ENCODE measurements at places on chromosomes 3 and 15.

GRCh38 chr3:308597-309321 lies 112.2 kb downstream of the CHL1 start:
- no peak for DNase-seq

DNA sequence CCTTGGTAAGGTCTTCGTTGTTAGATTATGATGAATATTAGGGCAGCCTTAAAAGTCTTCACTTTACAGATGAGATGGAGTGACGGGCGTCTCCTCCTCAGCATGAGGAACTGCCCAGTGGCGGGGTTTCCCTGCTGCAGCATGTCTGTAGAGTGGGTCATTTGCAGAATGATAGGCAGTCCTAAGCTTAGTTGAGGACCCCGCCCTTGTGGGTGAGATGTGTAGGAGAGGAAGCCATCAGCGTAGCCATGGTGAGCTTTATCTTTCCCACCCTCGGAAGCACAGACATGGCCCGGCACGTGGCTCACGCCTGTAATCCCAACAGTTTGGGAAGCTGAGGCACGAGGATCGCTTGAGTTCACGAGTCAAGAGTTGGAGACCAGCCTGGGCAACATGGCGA lies 877 bp downstream of the NIT2 start:
- no peak for DNase-seq

DNA sequence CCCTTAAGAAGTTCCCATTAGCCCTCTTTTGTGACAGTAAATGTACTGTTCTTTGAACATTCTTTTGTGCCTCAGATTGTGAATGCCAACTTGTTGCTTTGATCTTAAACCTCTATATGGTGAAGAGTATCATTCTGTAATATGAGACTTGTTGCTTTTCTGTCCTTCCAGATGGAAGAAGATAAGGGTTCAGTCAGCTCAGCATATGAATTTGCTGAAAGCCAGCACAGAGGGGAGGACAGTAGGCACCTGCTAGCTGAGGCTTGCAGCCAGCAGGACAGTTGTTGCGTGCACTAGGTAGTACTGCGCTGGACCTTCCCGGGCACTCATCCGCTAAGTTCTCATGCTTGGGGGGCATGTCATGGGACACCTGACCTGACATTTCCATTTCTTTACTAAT lies 74.7 kb downstream of the DCUN1D1 start:
- DNase-seq = no peak

DNA sequence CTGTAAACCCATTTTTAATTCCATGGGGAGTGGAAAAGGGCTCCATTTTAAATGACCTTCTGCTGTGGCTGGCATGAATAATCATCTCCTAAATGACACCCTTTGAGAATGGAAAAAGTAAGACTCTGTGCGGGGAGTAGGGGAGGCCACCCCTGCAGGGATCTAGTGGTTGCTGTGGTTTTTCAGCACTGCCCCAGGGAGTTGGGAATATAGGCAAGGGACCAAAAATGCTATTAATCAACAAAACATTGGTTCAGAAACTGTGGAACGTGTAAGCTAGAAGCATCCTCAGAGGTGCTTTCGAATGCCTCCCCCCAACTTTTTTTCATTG lies 30.1 kb upstream of the ADAMTS7 start:
- DNase-seq = no peak

DNA sequence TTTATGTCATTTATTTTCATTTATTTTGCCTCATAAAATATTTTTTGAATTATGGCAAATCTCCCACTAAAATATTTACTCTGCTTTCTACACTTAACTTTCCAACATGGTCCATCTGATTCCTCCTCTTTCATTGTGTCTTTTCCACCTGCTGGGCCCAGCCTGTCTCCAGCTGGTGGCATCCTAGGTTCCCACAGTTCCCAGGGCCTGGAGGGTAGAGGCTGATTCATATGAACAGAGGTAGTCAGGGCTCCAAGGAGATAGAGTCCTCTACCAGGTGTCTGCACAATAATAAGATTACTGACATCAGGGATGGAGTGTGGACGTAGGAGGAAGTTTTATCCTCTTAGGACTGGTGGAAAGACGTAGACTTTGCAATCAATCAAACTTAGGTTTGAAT lies 14.3 kb downstream of the ZBTB38 start:
- DNase-seq = no peak

- no peak for DNase-seq
These were observed 11.1 kb downstream of the SLC6A6 start for GRCh38 chr3:14413381-14414071.

GRCh38 chr15:66685638-66686150 lies 16.3 kb upstream of the SMAD6 start:
- no peak for DNase-seq

DNA sequence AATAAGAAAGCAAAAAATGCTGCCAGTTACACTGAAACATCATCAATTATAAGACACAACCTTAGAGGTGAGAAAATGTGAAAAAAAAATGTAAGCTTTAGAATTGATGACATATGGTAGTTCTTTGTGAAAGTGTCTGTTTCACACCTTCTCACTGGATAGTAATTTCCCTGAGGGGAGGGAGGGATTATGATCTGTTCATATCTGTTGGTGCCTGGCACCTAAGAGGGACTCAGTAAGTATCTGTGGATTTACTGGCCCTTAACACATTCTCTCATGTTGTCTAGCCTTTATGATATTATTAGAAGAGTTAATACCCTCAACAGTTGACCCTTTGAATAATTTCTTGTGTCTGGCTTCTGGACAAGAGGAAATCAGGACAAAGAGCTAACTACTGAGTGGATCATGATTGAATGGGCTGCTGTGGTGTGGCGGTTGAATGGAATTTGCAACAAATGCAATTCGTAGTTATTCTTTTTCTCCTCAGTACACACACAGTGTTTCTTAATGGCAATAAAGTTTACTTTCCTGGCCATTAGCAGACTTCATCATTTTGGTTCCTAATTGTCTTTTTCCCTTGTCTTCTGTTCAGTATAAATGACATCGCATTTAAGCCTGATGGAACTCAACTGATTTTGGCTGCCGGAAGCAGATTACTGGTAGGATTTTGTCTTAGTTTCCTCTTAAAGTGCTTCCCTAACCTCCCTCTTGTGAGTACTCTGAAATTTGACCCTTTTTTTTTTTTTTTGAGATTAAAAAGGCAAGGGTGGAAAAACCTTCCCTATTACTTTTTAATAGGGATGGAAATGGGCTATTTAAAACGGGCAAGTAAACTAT lies 9.5 kb downstream of the IFT122 start:
- no peak for DNase-seq

GRCh38 chr3:62169906-62170660 lies 203.3 kb downstream of the FEZF2 start:
- no peak for DNase-seq

- no peak for DNase-seq
These were observed 8.3 kb downstream of the TF start for GRCh38 chr3:133754455-133754854.

GRCh38 chr3:183259087-183259486 lies 6.0 kb downstream of the B3GNT5 start:
- DNase-seq = no peak

DNA sequence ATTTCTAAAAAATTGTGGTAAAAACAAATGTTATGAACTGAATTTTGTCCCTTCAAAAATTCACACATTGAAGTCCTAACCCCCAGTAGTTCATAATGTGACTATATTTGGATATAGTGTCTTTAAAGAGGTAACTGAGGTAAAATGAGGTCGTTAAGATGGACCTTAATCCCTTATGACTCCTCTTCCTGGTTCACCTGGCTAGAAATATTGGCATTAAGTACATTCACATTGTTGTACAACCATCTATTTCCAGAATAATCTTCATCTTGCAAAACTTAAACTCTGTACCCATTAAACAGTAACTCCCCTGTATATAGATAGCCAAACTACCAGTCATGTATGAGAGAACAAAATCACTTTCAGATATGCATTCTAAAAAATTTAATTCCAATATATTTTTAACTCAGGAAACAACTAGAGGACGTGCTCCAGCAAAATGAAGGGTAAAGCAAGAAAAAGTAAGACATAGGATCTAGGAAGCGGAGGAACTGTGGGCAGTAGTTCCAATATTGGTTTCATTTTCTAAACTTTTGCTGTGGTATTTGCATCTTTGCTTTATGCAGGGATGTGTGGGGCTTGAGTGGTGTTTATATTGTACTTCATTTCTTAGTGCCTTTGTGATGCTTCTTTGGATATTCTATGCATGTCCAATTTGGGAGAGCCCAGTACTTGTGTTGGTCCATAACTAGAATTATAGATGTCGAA lies 36.7 kb upstream of the IL20RB start:
- DNase-seq = no peak
